Mesothelial cell of epicardium (in vitro differentiated cells): ENCODE measurements at places on chromosomes 12 and 14.
A peak's percentile ranks its signal among the peaks of the same experiment; 100 is the strongest.

GRCh38 chr12:13326076-13326475, 129.6 kb downstream of the EMP1 start:
- no peak for DNase-seq

GRCh38 chr14:70045844-70046535, 142.8 kb downstream of the SLC8A3 start:
- DNase-seq = peak; percentile 71

DNA sequence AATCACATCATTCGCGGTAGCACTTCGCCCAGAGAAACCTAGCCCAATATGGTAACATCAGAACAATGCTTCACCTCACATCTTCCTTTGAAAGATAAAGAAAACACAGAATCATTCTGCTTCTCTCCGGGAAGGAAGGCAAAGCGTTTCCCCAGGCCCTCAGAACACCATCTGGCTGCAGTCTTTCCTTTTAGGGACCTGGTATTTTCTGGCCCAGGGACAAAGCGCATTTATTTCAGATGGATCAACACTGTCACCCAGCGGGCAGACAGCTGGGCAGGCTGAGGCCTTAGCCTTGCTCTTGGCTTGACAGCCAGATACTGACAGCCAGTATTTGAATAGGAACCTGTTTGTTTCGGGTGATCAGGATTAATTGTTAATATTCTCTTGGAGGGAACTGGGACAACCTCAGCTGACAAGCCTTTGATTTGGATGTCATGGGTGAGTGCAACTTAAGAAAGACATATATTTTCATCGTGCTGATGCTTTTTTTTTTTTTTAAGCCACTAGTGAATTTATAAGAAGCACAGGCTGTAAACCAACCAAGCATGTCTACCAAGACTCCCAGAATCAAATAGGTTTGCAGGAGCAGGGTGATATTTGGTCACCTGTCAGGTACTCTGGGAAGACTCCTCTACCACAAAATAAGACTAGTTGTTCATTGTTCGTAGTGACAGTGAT, 118.9 kb downstream of the VEZT start:
- peak; percentile 62 for DNase-seq

DNA sequence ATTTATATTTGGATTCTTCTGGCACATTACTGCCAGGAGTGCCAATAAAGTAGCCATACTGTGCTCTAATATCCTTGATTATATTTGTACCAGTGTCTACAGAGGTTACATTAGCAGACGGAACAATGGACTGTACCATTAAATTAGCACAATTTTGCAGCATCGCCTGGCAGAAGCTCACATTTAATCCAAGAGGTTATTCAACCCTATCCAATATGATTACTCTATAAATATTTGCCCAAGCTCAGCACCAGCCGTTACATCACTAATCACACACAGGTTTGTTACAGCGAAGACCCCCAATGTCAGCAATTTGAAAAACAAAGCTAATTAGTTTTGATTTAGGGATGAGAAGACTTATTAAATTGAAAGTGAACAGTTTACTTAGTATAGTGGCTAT, 16.9 kb upstream of the MGST1 start:
- DNase-seq = no peak

DNA sequence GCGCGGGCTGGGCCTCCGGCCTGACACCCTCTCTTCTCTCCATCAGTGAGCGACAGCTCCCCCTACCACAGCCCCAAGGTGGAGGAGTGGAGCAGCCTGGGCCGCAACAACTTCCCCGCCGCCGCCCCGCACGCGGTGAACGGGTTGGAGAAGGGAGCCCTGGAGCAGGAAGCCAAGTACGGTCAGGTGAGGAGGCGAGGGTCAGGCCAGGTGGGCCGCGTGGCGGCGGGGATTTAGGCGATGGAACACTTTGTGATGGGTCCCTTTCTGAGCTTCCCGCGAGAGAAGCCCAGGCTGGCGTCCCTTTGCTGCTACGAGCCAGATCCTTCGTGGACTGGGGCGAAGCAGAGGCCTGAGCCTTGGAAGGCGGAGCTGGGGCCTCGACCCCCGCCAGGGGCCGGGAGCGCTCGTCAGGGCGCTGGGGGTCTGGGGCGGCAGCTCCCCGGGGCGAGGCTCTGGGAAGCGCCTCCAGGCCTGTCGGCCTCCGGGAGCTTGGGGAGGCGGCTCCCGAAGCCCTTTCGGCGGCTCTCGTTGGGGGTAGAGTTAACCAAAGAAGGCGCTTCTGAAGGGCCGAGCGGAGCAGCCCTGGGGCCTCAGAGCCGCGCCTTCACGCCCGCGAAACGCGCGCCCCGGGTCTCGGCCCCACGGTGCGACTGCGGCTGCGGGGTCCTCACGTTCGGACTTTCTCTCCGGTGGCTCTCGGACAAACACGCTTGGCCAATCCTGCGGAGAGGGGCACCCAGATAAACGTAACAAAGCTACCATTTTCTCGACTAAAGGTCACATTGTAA, 5.0 kb downstream of the PAX9 start:
- no peak for DNase-seq

GRCh38 chr12:121794534-121795033, 1.1 kb upstream of the RHOF start:
- no peak for DNase-seq

GRCh38 chr14:61033054-61033453, 52.0 kb downstream of the SLC38A6 start:
- DNase-seq = no peak

- no peak for DNase-seq
These were observed 9.3 kb downstream of the ENDOU start for GRCh38 chr12:47715877-47716548.

GRCh38 chr14:63565448-63565847, 22.3 kb upstream of the PPP2R5E start:
- no peak for DNase-seq

DNA sequence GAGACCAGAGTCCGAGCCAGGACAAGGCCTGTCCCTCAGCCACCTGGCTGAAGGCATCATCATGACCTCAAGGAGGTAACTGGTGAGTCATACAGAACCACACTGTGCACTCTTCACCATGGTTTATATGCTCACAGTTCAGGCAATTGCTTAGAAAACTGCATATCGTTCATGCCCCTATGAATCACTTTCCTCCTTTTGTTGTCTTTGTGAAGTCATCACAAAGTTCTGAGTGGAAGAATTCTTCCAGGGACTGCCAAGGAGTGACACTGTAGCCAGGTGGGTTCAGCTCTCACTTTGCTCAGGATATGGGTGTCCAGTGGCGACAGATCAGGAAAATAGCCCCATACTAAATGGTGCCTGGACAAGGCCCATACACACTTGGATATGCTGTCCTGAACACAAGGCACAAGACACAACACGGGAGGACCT, 92.5 kb downstream of the DPF3 start:
- DNase-seq = no peak

- DNase-seq = peak; percentile 52
These were observed 24.3 kb upstream of the PLEKHD1 start for GRCh38 chr14:69460093-69460701.

DNA sequence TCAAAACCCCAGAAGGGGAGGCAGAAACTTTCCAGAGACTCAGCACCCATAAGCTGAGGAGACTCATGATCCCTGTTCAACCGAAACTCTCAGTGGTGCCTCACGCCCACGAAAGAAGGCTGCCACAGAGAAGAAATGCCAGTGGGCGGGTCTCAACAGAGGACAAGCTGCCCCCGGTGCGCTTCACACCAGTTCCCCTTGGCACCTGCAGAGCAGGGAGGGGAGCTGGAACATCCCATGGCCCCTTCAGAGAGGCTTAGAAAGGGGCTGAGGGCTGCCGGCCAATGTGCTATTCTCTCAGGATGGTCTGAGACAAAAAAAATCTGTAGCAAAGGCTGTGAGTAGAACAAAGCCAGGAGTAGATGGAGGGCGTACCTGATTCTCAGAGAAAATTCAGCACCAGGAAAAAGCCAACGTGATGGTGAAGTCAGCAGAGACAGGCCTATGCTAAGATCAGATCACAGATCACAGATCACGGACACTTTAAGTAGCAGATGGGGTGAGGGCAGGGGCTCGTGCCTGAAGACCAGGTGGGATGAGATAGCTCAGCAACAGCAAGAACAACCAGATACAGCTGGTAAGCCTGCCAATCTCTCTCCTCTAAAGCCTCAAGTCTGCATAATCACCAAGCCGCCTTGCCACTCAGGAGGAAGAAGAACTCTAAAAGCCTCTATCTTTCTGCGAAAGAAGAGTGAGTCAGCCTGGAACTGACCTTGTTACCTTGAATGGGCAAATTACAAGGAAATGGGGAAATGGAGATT, 206.4 kb upstream of the GRIP1 start:
- no peak for DNase-seq

GRCh38 chr14:98701377-98701776, 570.6 kb downstream of the BCL11B start:
- no peak for DNase-seq

DNA sequence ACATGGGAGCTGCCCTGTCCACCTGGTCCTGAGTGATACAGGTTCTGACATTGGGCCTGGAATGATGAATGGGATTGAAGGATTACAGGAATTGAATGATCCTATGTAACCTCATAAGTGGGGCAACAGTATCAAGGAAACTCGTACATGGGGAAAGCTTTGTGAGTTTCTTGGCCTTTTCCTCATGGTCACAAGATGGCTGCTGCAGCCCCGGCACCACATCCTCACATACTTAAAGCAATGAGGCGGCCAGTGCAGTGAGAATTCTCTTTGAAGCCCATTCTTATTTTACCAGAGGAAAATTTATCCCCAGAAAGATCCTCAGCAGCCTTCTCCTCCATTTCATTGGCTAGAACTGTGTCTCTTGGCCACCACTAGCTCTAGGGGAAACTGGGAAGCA, 91.9 kb downstream of the AACS start:
- no peak for DNase-seq

GRCh38 chr12:46374310-46374709, 1.7 kb upstream of the SLC38A2 start:
- no peak for DNase-seq

DNA sequence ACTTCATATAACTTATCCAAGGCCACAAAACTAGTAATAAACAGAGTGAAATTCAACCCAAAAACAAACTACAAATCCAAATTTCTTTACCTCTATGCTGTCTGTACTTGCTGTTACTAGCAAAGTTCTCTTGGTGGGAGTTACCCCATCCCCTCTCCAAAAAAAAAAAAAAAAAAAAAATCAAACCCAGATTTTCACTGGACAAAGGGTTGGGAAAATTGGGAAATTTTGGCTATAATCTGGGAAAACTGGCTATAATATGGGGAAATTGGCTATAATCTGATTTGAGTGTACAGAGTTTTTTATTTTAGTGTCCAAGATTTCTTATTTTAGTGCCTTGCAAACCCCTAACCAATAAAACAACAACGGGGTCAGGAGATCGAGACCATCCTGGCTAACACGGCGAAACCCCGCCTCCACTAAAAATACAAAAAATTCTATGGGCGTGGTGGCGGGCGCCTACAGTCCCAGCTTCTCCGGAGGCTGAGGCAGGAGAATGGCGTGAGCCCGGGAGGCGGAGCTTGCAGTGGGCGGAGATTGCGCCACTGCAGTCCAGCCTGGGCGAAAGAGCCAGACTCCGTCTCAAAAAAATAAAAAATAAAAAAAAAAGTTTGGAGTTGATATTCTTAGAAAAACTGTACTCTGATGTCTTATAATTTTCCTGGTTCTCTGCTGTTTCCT, 148.4 kb downstream of the CHST11 start:
- no peak for DNase-seq

DNA sequence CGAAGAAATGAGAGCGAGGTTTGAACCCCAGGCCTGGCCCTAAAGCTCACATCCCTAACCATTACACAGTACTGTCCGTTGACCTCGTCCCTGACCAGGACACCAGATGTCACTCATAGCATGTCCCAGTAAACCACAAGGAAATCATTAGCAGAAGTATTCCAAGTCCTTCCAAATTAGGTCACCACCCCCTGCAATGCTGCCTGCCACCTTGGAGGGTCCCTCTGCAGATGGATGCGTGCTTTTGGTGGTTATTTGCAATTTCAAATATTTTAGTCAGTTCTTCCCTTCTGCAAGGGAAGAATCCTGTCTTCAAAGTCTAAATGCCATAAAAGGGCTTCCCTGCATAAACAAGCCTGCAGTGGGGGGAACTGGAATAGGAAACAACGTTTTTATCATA, 71.3 kb downstream of the CLMN start:
- DNase-seq = no peak

- no peak for DNase-seq
These were observed 22.7 kb upstream of the TMPO start for GRCh38 chr12:98492580-98493140.

DNA sequence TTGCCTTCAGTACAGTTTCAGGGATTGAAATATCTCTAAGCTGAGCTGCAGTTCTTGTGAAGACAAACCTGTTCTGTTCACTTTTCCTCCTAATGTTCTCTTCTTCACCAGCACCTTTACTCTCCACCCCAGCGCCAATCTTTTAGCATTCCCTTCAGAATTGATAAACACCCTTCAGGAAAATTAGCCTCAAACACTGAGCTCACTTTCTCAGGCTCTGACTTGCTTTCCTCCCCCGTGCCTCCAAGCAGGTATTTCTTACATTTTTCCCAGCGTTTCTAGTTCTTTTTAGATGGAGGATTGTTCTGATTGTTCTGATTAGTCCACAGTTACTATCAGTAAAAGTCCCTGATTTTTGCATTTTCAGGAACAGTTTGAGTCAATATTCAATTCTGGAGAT, 88.5 kb upstream of the EVL start:
- no peak for DNase-seq

DNA sequence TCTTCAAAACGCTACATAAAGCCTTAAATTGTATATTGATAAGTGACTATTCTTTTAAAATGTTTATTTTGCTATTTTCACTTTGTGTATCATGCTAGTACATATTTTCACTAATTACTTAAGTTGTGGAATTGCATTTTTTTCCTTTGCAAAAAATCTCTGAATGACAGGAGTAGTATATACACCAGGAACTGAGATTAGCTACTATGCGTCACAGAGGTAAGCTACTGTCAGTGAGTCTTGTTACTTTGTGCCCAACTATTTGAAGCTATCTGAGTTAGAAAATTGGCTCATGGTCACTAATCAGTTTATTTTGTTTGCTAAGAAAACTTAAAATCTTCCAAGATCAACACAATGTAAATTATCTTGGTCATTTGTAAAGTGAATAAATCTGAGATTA, 887.4 kb downstream of the TMTC2 start:
- no peak for DNase-seq

DNA sequence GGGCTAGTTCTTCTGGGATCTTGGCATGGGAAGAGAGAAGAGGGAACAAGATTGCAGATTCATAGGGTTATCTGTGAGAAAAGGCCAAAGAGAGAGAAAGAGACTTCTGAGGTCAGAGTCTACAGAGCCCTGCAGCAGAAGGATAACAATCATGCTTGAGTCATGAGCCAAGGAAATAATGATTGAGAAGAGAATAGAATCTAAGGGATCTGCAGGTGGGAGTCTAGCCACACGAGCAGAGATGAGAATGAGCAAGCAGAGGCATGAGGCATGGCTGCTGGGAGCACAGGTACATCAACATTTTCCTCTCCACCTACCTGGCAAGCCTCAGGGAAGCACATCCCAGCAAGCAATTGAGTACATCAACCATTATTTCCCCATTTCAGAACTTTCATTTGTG, 303.7 kb downstream of the LRIG3 start:
- DNase-seq = no peak

DNA sequence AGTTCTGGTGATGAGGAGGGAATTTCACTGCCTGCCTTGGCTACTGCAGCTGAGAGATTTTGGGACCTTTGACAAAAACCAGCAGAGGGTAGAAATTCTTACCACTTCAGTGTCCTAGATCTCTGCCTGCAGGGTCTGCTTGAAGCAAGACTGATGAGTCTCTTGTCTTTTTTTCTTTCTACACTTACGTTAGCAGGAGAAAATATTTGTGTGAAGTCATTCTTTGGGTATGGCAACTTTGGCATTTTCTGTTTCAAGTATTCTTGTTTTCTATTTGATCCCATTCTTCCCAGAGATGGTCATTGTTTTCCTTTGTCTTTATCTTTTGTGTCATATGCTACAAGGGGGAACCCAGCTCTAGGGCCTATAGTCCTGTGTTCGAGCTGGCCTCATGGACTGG, 65.6 kb upstream of the FERMT2 start:
- DNase-seq = no peak
